Spleen (tissue), 13 donors: ENCODE measurements at places on chromosomes 1 and 21. TPM values are rescaled to one million over a fixed set of nuclear protein-coding genes. Genes with fewer than 3 reads are reported as not detected.
A peak's percentile ranks its signal among the peaks of the same experiment; 100 is the strongest.

DNA sequence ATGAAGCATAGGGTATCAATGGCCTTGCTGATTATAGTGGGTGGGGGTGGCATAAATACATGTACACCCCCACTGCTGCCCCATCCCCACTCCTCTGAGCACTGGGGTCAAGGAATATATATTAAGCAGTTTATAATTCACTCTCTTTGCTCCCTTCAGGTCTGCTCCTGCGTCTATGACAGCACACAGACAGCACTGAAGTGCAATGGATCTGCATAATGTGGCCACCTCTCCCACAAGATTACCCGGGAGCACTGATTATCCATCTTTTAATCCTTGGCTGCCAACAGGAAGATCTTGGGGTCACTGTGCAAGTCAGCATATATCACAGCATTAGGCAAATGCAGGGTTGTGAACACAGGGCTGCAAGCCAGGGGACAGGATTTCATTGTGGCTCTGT lies 19.3 kb downstream of the RXRG start:
- DNase-seq, result no peak

Gene CCDC24
- total RNA-seq, result 5.1 TPM

DNA sequence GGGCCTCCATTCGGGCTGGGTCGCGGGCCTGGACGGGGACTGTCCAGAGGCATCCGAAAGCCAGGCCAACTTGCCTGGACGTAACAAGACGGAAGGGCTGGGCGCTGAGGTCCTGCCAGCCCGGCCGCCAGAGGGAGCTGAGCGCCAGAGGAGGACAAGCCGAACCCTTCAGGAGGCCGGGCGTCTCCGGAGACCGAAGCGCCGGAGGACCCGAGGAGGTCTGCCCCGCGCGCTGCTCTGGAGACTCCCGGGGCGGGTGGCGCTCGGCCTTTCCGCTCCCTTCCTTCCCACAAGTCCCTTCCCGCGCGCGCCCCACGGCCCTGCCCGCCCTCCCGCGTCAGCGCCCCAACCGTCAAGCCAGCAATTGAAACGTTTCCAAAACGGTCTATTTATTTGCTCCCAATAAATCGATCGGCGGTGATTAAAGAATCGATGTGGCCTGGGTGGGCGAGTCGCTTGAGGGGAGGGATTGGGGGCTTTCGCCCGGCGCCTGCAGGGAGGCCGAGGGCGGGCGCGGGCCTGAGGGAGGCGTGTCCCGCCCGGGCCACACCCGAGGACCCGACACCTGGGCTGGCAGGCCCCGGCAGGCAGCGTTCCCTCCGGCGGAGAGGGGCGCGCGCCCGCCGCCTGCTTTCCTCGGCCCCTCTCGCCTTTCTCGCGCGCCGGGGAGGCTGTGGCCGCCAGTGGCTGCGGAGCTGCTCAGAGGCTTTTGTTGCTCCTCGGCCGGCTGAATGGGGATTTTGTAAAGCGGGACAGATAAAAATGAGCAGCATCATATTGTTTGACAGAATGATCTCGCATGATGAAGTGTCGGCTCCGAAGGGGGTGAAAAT lies 5.2 kb upstream of the FOXD3 start:
- peak; percentile 93 for DNase-seq

GRCh38 chr21:25961042-25961441 lies 209.5 kb downstream of the APP start:
- no peak for DNase-seq

DNA sequence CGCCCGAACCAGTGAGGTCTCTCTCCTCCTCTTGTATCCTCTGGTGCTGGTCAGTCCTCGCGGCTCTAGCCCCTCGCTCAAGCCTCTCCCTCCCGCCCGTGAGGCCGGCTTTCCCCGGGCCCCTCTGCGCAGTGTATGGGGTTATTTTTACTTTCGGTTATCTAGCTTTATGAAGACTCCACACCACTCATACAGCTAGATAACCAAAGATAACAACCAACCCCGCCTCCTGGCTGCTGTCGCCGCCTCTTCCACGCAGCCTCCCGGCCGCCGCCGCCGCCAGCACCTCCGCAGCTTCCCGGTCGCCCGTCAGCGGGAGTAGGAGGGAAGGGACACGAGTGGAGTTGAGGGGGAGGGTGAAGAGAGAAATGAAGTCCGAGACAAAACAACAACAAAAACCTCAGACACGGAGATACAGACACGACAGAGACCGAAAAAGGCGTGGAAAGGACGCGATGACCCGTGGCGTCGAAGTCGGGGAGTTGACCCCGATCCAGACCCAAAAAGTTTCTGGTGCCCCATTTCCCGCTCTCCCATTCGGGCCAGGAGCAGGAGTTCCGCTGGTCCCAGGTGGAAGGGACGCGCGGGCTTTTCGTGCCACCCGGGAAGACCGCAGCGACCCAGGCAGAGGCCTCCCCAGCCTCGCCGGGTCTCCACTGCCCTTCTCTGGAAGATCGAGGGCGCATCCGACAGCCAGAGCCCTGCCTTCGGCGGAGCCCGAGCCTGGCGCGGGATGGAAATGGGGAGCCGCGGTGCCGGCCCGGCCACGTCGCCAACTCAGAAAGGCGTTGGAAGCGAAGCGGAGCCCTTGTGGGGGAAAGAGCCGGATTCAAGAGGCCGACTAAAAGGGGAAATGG lies 51.4 kb downstream of the RHBG start:
- no peak for DNase-seq

GRCh38 chr1:183638649-183639387 lies 3.2 kb upstream of the ARPC5 start:
- DNase-seq, result no peak

GRCh38 chr1:175297291-175297690 lies 104.7 kb upstream of the KIAA0040 start:
- DNase-seq, result no peak

GRCh38 chr1:245860657-245861544 lies 646.2 kb downstream of the SMYD3 start:
- no peak for DNase-seq

Gene RPE65
- total RNA-seq, result 0.40 TPM
